ENCODE measurements at places on chromosomes 6 and 20. TPM values are rescaled to one million over a fixed set of nuclear protein-coding genes. Genes with fewer than 3 reads are reported as not detected.

GRCh38 chr6:42454428-42454791, 2.7 kb upstream of the TRERF1 start:
- DNase-seq = no peak
- no peak overlapping the region for H3K4me3 ChIP-seq
- H3K4me1 ChIP-seq = peaks cover 10% of the 10 kb centered on the region
- H3K36me3 ChIP-seq = no peaks in the 10 kb centered on the region
- H3K27ac ChIP-seq = peak overlapping the region; percentile 87
- no peaks in the 10 kb centered on the region for H3K27me3 ChIP-seq

DNA sequence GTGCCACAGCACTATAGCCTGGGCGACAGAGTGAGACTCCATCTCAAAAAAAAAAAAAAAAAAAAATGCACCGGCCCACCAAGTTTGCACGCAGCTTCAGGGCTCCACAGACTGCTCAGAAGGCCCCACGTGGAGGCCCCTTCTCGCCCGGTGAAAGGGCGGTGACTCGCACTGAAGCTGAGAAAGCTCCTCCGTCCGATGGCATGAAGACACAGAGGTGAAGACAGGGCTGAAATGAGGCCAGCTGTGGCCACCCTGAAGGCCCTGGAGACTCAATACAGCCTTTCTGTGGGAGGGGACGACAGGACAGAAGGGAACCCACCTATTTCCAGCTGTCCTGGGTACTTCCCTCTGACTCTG, 84.0 kb downstream of the PTPN1 start:
- H3K4me3 ChIP-seq = no peak overlapping the region
- no peak for DNase-seq
- no peaks in the 10 kb centered on the region for H3K27me3 ChIP-seq
- no peaks in the 10 kb centered on the region for H3K36me3 ChIP-seq
- H3K4me1 ChIP-seq = no peaks in the 10 kb centered on the region
- H3K27ac ChIP-seq = no peak overlapping the region

GRCh38 chr6:113095841-113096240, 748.7 kb downstream of the RFPL4B start:
- no peak overlapping the region for H3K27ac ChIP-seq
- H3K27me3 ChIP-seq = no peaks in the 10 kb centered on the region
- DNase-seq = no peak

RIPOR3 gene
- 11.3 TPM for total RNA-seq

PSORS1C2 gene
- total RNA-seq = not detected

Data from prostate gland (tissue), 2 donors.